SK-N-SH treated with all-trans-retinoic acid at 6 μM for 48 hours (cell line): ENCODE measurements at places on chromosomes 1 and 21.

GRCh38 chr1:230937371-230937770 lies 41.3 kb downstream of the TTC13 start:
- ATAC-seq = no peak

GRCh38 chr1:33965086-33965485 lies 101.2 kb downstream of the HMGB4 start:
- no peak for ATAC-seq

GRCh38 chr1:5994713-5995621 lies 2.7 kb upstream of the NPHP4 start:
- no peak for ATAC-seq

DNA sequence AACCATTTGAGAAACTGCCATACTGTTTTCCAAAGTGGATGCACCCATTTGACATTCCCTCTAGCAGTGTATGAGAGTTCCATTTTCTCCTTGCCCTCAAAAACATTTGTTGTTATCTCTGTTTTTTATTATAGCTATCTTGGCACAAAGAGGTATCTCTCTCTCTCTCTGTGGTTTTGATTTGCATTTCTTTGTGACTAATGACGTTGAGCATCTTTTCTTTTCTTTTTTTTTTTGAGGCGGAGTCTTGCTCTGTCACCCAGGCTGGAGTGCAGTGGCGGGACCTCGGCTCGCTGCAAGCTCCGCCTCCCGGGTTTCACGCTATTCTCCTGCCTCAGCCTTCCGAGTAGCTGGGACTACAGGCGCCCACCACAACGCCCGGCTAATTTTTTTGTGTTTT lies 17.4 kb upstream of the ZMYM6 start:
- no peak for ATAC-seq

GRCh38 chr1:239566074-239566473 lies 179.7 kb downstream of the CHRM3 start:
- ATAC-seq = peak; percentile 94
